Neural crest cell (in vitro differentiated cells): ENCODE measurements at places on chromosomes 7 and 10.

GRCh38 chr10:123021517-123021916 is 12.7 kb downstream of the ACADSB start:
- peaks cover 8% of the 10 kb centered on the region for H3K4me1 ChIP-seq
- H3K27me3 ChIP-seq = no peaks in the 10 kb centered on the region
- DNase-seq = no peak

DNA sequence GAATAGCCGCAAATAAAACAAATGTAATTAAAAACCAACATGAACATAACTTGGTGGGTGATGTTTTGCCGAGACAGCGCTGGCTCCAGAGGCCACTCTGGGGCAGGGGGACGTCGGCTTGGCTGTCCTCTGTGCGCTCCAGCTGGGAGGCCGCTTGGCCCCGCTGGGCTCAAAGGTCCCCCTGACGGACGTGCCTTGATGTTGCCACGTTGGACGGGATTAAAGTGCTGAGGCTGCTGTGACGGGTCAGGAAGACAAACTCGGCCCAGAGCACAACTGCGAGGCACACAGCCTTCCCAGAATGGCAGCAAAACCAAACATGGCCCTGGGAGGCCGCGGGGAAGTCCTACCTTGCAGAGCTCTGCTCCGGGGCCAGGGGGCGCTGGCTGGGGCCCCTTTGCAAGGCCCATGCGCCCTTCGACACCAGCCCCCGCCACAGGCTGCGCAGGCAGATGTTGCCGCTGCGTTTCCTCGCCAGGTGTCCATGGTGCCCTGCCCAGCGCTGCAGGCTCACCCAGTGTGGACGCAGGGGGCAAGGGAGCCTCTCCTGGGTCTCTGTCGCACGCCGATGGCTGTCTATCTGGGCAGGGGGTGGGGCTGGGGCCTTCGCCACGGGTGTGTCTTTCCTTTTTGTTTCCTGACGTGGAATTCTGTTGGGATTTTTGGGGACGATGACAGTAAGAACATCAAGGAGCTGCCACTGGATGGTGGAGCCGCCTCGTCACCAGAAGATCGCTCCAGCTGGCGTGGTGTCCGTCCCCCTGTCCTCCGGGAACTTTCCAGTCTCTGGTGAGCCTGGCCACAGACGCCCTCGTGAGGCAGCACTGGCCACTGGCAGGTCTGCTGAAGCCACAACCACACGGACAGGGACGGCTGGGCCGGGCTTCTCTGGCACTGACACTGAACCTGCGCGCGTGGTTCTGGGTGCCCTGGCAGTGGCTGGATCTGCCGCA is 99.6 kb upstream of the DIP2C start:
- no peak overlapping the region for H3K27ac ChIP-seq
- H3K27me3 ChIP-seq = peaks cover 4% of the 10 kb centered on the region
- peaks cover 6% of the 10 kb centered on the region for H3K4me1 ChIP-seq
- no peaks in the 10 kb centered on the region for H3K36me3 ChIP-seq
- DNase-seq = peak; percentile 51
- H3K4me3 ChIP-seq = peak overlapping the region; percentile 83

DNA sequence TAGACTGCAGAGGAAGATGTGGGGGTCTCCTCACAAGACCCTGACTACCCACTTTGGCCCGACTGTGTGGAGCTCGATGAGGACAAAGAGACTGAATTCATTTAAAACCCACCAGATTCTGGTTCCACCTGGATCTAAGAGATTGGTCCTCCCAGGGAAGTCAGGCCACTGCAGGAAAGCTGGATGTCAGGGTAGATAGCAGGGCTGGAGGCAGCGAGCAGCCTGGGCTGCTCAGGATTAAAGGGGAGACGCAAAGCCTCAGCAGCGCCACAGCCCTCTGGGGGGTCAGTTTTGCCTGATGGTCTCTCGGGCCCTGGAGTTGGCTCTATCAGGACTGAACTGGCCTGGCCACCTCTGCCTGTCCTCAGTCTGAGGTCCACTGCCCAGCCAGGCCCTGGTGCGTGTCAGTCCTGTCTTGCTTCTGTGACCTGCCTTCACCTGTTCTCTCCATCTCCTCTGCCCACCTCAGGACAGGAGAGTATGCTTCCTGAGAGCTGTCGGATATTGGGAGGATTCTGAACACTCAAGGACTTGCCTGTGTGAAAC is 12.2 kb upstream of the KLRG2 start:
- no peak for DNase-seq
- H3K27ac ChIP-seq = peak overlapping the region; percentile 67
- peaks cover 40% of the 10 kb centered on the region for H3K27me3 ChIP-seq
- H3K4me1 ChIP-seq = peaks cover 17% of the 10 kb centered on the region

DNA sequence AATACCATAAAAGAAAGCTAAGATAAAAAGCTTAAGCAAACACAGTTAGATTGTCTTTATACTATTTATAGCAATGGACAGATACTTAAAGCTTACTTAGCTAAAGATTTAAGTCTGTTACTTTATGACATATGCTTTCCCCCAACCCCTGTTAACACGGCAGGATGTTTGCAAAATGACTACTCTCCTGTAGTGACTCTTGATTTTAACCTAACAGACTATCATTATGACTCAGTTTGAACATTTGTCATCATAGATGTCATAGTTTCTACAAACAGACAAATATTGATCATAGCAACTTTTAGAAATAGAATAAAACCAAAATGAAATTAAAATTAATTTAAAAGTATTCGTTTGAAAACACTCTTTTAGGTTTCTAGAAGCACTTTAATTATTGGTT is 7.8 kb upstream of the COMMD3 start:
- H3K36me3 ChIP-seq = no peaks in the 10 kb centered on the region
- no peak for DNase-seq

GRCh38 chr10:116175231-116175630 is 97.8 kb downstream of the GFRA1 start:
- peaks cover 22% of the 10 kb centered on the region for H3K4me1 ChIP-seq
- H3K27ac ChIP-seq = no peak overlapping the region
- peaks cover 6% of the 10 kb centered on the region for H3K36me3 ChIP-seq
- no peak overlapping the region for H3K4me3 ChIP-seq

DNA sequence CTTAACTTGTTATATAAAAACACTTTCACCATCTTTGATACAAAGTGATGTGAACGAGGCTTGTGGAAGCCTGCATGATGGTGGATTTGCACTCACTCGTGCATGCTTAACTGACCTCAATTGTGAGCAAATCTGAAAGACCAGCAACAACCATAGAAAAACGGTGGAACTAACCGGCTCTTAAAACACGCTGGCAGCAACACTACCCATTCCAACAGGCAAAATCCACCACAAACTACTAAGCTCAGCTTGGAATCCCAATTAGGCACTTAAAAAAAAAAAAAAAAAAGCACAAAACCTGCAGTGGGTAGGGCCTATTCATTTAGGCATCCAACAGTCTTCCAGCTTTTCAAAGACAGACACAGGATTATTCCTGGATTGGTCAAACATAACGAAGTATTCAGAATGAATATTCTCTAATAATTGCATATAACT is 1.8 kb downstream of the GDI2 start:
- peaks cover 61% of the 10 kb centered on the region for H3K4me1 ChIP-seq
- DNase-seq = no peak
- no peaks in the 10 kb centered on the region for H3K27me3 ChIP-seq
- H3K4me3 ChIP-seq = peak overlapping the region; percentile 92
- peak overlapping the region; percentile 12 for H3K27ac ChIP-seq

DNA sequence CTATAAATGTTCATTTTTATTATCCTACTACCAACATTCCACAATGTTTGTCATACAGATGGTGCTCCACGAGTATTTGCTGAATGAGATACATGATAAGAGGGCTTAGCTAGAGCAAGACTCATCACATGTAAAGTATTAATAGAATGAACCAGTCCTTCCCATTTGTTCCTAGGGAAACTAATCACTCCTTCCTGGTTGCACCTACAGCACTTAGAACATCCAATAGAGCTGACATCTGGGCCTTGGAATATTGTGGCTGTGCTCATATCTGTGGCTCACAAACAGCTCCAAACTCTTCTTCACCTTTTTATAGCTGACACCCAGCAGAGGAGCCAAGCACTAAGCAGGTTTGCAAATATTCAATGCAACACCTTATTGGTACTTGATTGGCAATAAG is 91.9 kb upstream of the C1GALT1 start:
- no peak overlapping the region for H3K27ac ChIP-seq
- peaks cover 9% of the 10 kb centered on the region for H3K27me3 ChIP-seq
- H3K4me3 ChIP-seq = no peak overlapping the region
- DNase-seq = no peak
- H3K4me1 ChIP-seq = no peaks in the 10 kb centered on the region
- peaks cover 3% of the 10 kb centered on the region for H3K36me3 ChIP-seq

DNA sequence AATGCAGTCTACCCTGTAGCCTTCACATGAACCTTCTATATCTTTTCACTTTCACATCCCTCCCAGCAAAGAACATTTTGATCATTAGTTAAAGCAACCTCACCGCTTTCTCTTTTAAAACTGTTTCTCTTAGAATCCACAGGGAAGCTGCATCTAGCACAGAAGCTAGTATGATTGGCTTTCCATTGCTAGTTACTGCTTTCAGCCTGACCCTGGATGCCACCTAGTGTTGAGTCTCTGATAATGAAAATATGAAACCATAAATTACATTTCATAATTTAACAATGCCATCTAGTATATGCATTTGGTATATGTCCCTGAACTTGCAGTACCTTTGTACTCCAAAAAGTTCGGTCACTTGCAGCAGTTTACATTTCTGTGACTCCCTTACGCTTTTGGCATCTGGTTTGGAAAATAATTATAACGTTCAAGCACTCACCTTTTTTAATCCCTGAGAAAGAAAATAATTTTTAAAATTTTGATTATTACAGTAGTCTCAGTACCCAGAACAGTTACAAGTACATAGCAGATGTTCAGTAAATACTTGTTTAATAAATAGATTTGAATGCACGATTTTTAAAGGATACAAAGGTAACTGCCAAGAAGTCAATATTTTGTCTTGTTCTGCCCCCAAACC is 22.7 kb downstream of the CISD1 start:
- no peak overlapping the region for H3K27ac ChIP-seq
- H3K4me1 ChIP-seq = no peaks in the 10 kb centered on the region
- no peaks in the 10 kb centered on the region for H3K36me3 ChIP-seq
- no peaks in the 10 kb centered on the region for H3K27me3 ChIP-seq
- no peak overlapping the region for H3K4me3 ChIP-seq

DNA sequence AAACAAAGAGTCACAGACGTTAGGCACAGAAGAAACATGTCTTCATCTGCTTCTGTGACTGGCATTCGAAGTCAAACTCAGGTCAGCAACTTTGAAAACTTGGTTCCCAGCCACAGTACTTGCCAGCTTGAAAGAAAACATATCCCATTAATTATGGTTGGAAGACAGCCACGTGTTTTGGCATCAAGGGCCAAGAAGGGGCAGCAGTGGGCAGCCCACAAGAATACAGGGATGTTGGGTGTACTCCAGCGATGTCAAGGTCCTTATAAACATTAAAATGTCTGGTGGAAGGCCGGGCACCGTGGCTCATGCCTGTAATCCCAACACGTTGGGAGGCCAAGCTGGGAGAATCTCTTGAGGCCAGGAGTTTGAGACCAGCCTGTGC is 29.5 kb downstream of the JCAD start:
- no peaks in the 10 kb centered on the region for H3K27me3 ChIP-seq
- no peaks in the 10 kb centered on the region for H3K36me3 ChIP-seq
- DNase-seq = no peak
- no peak overlapping the region for H3K4me3 ChIP-seq
- H3K27ac ChIP-seq = no peak overlapping the region
- H3K4me1 ChIP-seq = peaks cover 3% of the 10 kb centered on the region

GRCh38 chr7:20598459-20599309 is 16.8 kb upstream of the ABCB5 start:
- DNase-seq = no peak
- H3K4me3 ChIP-seq = no peak overlapping the region
- H3K36me3 ChIP-seq = no peaks in the 10 kb centered on the region
- H3K27me3 ChIP-seq = no peaks in the 10 kb centered on the region

DNA sequence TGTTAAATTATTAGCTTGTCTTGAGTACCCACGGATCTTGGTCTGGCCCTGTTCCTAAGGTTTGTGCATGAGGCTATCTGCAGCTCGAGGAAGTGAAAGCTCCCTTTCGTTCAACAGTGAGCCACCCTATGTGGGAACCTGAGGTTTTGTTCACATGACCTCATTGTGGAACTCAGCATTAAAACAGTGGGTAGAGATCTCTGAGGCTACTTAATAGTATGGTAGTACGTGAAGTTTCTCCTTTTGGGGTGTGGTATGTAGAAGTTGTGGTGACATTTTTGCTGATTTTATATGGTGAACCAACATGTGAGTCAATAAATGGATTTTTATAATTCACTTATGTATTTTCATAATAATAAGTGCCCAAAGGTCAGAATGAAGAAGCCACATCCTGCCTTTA is 252.7 kb upstream of the FERD3L start:
- peaks cover 6% of the 10 kb centered on the region for H3K4me1 ChIP-seq
- H3K27me3 ChIP-seq = no peaks in the 10 kb centered on the region
- DNase-seq = no peak
- H3K36me3 ChIP-seq = peaks cover 3% of the 10 kb centered on the region
- no peak overlapping the region for H3K27ac ChIP-seq

GRCh38 chr7:85471740-85472139 is 284.9 kb upstream of the SEMA3D start:
- H3K4me3 ChIP-seq = peak overlapping the region; percentile 3
- H3K36me3 ChIP-seq = no peaks in the 10 kb centered on the region
- no peaks in the 10 kb centered on the region for H3K27me3 ChIP-seq
- DNase-seq = no peak
- H3K4me1 ChIP-seq = peaks cover 33% of the 10 kb centered on the region

- no peaks in the 10 kb centered on the region for H3K36me3 ChIP-seq
- no peak for DNase-seq
- no peaks in the 10 kb centered on the region for H3K27me3 ChIP-seq
- H3K4me3 ChIP-seq = no peak overlapping the region
Measured at GRCh38 chr10:110029450-110029849, 21.7 kb downstream of the ADD3 start.

GRCh38 chr10:120580918-120581895 is 124.2 kb downstream of the PLPP4 start:
- H3K27ac ChIP-seq = no peak overlapping the region
- peaks cover 11% of the 10 kb centered on the region for H3K27me3 ChIP-seq
- no peak for DNase-seq
- H3K36me3 ChIP-seq = no peaks in the 10 kb centered on the region
- H3K4me1 ChIP-seq = peaks cover 26% of the 10 kb centered on the region

GRCh38 chr10:54124209-54124885 is 676.7 kb downstream of the PCDH15 start:
- no peak overlapping the region for H3K4me3 ChIP-seq
- no peak for DNase-seq
- no peaks in the 10 kb centered on the region for H3K27me3 ChIP-seq
- peaks cover 4% of the 10 kb centered on the region for H3K36me3 ChIP-seq

DNA sequence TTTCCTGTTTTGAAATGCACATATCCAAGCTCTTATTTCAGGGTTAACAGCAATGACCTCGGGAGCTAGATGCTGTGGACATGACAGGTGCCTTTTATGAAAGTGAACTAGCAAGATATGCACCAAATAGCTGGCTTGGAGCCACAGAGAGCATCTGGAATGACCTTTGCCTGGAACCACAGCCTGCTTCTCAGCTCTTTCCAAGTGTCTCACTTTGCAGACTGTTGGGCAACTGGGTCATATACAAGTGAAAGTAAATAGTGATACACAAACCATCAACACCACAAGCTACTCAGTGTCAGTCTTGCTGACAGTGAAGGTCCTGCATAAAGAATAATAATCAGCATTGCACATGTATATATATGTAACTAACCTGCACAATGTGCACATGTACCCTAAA is 183.5 kb downstream of the RNF133 start:
- DNase-seq = no peak
- H3K27ac ChIP-seq = no peak overlapping the region
- H3K27me3 ChIP-seq = no peaks in the 10 kb centered on the region
- H3K4me1 ChIP-seq = no peaks in the 10 kb centered on the region

GRCh38 chr10:124624895-124625294 is 119.3 kb downstream of the FAM53B start:
- H3K27ac ChIP-seq = no peak overlapping the region
- H3K4me3 ChIP-seq = no peak overlapping the region
- no peaks in the 10 kb centered on the region for H3K27me3 ChIP-seq
- no peak for DNase-seq
- H3K4me1 ChIP-seq = peaks cover 31% of the 10 kb centered on the region
